Stimulated activated CD8-positive, alpha-beta memory T cell treated with anti-CD3 and anti-CD28 coated beads, Interleukin-7, amount 100 ng/mL, for 24 hours (primary cell): ENCODE measurements at places on chromosomes 12 and 14.

GRCh38 chr12:66662729-66663128 is 16.1 kb downstream of the GRIP1 start:
- no peak for DNase-seq

- no peak for DNase-seq
Observed at GRCh38 chr12:27260746-27261145, 16.7 kb downstream of the STK38L start.

DNA sequence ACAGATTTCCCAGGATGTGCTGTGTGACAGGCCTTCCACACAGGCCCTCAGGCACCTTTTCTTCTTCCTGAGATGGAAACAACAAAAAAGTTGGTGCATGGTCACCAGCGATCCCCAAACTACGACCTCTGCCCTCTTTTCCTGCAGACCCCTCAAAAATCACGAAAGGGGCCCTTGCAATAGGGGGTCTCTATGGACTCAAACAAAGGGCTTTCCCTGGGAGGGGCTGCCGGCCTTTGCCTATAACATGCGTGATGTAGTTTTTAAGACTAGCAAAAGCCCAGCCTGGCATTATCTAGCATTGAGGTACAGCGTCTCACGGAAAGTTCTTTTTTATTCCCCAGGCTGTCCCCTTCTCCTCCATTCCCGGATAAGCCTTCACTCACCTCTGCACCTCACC is 71.2 kb downstream of the DIO3 start:
- no peak for DNase-seq

DNA sequence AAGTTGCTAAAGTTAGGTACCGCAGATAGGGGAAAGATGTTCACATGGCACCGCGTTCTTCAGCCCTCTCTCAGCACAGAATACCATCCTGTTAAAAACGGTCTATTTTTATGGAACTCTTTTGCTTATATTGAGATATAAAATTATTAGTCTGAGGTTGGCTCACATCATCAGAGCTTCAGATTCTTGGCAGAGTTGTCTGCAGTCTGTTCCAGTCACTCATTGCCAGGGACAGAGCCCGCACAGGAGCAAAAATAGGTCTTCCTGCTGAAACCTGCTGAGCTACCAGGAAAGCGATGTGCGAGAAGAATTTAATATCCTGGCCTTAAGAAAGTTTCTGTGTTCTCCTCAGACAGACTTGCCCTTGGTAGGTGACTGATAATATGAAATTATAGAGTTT is 249.8 kb downstream of the VRK1 start:
- no peak for DNase-seq

GRCh38 chr14:61090432-61091216 is 109.6 kb downstream of the SLC38A6 start:
- no peak for DNase-seq
